Activated T-helper 1 cell treated with anti-CD3 and anti-CD28 coated beads, Interleukin-12 subunit alpha, Interleukin-12 subunit beta, Interleukin-2, Interleukin-4 antibody, amounts not matched to agents 30 ng/mL and 10 ng/mL and 1 ng/mL, durations not matched to agents 14 hours and 24 hours and 36 hours (primary cell): ENCODE measurements at places on chromosomes 4 and X. TPM values are rescaled to one million over a fixed set of nuclear protein-coding genes. Genes with fewer than 3 reads are reported as not detected.

DNA sequence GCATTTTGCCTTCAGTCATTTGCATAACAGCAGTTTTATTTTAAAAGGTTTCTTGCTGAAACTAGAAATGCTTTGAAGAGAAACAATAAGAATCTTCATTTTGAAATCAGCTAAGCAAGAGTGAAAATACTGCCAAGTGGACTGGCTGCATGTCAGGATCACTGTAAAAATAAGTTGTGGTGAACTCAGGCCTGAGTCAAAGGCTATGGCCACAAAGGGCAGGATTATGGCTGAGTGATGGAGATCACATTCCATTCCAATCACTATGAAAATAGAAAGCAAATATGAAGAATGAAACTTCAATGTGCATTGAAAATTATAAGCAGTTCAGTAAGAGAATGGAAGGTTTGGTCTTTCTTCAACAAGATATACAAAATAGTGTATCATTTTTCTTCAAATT, 224.5 kb downstream of the PCDH18 start:
- DNase-seq = no peak

GRCh38 chrX:40719731-40720130, 15.6 kb downstream of the MED14 start:
- no peak for DNase-seq

Gene PLCXD1
- 53.3 and 55.0 TPM in 2 replicates for total RNA-seq

Gene TMEM156
- total RNA-seq = 27.7 and 29.4 TPM in 2 replicates

- no peak for DNase-seq
Measured at GRCh38 chr4:147823130-147823529, 91.2 kb downstream of the ARHGAP10 start.

Gene PCDH19
- 0.03 TPM in 1 of 2 replicates, not detected in the other for total RNA-seq

Gene DMD
- 12.8 TPM in 2 replicates for total RNA-seq

Gene DACH2
- not detected in 2 replicates for total RNA-seq

Gene AFP
- not detected in 2 replicates for total RNA-seq

DNA sequence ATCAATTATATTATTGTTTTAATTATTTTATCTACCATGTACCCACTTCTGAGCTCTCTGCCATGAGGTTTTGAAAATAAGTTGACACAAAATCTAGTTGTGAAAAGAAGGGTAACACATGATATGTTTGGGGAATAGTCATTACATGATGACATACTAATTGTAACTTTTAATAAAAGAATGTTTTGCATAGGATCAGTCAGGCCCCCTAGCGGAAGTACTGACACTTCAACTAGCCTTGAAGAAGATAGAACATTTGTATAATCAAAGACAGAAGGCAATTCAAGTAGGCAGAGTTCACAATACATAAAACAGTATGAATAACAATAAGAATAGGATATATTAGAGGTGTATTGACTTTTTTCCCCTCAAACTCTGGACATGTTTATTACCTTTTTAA, 1191.0 kb upstream of the AGA start:
- no peak for DNase-seq

Gene COL4A6
- total RNA-seq = not detected in 2 replicates

- DNase-seq = no peak
Measured at GRCh38 chr4:55386073-55386472, 9.7 kb upstream of the TMEM165 start.

DNA sequence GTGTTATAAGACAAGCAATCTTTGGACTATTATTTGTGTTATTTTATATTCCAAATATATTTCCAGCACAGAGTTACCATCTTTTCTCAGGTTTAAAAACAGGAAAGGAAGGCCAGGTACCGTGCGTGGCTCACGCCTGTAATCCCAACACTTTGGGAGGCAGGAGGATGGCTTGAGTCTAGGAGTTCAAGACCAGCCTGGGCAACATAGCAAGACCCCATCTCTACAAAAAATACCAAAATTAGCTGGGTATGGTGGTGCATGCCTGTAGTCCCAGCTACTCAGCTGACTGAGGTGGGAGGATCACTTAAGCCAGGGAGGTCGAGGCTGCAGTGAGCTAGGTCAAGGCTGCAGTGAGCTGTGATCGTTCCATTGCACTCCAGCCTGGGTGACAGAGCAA, 140.0 kb downstream of the POLA1 start:
- DNase-seq = no peak

- DNase-seq = no peak
Measured at GRCh38 chr4:179467878-179468277, 2025.6 kb upstream of the AGA start.

GRCh38 chr4:103354006-103354405, 155.9 kb upstream of the CENPE start:
- no peak for DNase-seq

Gene C1QTNF7
- total RNA-seq = not detected in 2 replicates

- no peak for DNase-seq
Measured at GRCh38 chr4:164959896-164960295, 17.6 kb downstream of the TRIM61 start.

- no peak for DNase-seq
Measured at GRCh38 chr4:74319470-74319869, 11.2 kb downstream of the EPGN start.

DNA sequence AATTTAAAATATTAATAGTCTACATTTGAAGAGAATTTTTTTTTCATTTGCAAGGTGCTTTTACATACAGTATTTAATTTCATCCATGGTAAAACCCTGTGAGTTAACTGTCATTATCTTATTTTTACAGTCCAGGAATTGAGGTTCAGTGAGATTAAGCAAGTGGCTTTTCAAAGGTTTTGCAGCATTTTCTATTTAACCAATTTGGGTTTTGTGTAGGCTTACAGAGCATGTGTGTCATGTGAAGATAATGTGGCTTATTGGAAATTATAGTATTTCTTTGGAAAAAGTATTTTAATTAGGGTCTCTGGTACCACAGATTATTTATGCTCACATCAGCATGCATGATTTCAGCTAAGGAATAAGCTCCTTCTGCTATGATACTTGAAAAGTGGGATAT, 4.5 kb downstream of the XK start:
- no peak for DNase-seq

Gene SLC7A11
- total RNA-seq = 2.6 and 2.7 TPM in 2 replicates

Gene SLC6A8
- 5.9 and 6.0 TPM in 2 replicates for total RNA-seq

DNA sequence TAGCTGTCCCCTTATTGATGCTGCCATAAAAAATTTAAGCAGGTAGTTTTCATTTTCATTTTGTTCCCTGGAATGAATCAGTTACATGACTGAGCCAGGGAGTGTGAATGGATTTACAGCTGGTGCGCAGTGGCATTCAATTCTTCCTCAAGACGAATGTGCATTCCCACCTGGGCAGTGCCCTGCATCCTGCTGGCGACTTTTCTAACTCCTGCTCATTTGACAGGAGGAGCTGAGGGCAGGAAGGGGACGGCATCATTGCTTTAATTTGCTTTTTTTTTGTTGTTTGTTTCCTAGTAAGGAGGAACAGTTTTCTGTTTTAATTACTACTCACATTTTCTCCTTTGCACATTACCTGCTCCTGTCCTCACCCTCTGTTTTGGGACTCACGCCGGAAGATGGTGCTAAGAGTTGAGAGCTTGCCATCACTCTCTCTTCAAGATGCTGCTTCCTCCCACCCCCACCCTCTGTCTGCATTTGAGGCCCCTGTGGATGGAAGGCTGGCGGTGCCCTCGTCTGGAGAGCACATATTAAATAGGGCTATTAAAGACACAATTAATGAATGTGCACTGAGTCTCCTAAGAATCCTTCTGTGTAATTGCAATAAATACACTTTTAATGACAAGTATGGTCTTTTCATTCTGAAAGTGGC, 35.8 kb downstream of the PSAPL1 start:
- DNase-seq = no peak

Gene ENPEP
- 0.03 and 0.37 TPM in 2 replicates for total RNA-seq

Gene CHRDL1
- not detected in 2 replicates for total RNA-seq

DNA sequence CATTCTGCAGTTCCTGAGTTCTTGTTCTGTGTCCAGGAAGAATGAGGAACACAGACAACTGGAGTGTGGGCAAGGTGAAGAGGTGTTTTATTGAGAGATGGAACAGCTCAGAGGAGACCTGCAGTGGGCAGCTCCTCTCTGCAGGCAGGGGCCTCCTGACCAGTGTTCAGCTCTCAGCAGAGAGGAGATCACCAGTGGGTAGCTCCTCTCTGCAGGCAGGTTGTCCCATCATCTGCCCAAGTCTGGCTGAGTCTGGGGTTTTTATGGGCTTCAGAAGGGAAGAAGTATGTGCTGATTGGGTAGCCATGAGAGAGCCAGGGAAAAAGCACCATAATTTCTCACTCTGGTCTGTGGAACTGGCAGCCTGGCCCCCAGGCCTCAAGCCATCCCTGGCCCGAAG, 56.0 kb upstream of the RASGEF1B start:
- no peak for DNase-seq

GRCh38 chrX:136899221-136899620, 18.7 kb upstream of the RBMX start:
- no peak for DNase-seq

Gene SLC10A6
- total RNA-seq = not detected in 2 replicates

GRCh38 chrX:19804151-19804550, 83.2 kb downstream of the SH3KBP1 start:
- no peak for DNase-seq

DNA sequence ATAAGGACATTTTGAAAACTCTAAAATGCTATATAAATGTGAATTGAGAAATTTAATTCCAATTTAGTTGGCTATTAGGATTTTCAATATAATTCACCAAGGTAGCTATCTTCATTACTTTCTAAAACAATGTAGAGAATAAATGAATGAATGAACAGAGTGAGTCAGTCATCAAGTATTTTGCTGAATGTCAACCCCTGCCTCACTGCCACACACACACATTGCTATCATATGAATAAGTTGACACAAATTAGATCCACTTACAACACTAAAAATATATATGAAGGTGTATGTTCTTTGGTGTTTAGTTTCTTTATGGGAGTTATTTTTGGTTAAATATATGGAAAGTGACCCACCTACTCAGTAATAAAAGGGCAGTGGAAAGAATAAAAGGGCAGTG, 141.4 kb upstream of the SMIM10 start:
- no peak for DNase-seq

GRCh38 chr4:56149591-56149990, 200.8 kb downstream of the CEP135 start:
- DNase-seq = no peak

DNA sequence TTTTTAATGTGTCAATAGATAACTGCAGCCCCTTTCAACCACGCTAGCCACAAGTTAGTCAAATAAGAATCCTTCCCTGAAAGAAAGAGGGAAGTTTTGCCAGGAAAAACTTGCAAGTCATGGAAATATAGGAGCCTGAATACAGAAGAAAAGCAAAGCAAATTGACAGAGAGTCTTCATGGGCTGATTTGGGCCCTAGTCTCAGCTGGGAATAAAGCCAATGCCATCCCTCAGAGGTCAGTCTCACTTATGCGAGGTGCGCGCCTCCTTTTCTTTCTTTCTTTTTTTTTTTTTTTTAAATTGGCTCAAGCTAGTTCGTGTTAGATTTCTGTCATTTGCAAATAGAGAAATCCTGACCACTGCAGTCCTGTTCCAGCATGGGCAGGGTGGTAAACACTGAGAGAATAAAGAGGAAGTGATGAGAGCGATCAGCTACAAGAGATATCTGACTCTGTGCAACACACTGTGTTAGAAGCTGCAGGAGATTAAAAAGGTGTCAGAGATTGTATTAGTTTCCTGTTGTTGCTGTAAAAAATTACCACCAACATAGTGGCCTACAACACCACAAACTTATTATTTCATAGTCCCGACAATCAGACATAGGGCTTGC, 299.7 kb downstream of the LDB2 start:
- DNase-seq = no peak

GRCh38 chrX:39416547-39417260, 615.4 kb downstream of the MID1IP1 start:
- DNase-seq = no peak

Gene GAGE1
- not detected in 2 replicates for total RNA-seq
